ENCODE measurements at places on chromosomes 2 and 18.

DNA sequence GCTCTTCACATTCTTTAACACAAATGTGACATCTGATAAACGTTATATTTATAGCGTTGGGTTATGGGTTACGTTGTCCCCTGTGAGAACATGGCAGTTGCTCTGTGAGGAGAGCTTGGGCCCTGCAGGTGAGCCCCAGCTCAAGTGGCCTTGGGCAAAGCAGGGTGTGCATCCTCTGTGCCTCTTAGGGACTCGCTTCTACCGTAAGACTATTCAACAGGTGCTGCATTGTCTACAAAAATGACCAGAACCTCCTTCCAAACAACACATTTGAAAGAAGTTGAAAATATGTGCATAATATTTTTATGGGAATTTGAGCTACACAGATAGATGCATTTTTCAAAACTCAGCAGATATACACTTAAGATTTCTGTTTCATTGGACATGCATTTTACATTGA lies 16.4 kb upstream of the CHMP1B start:
- no peak for DNase-seq

DNA sequence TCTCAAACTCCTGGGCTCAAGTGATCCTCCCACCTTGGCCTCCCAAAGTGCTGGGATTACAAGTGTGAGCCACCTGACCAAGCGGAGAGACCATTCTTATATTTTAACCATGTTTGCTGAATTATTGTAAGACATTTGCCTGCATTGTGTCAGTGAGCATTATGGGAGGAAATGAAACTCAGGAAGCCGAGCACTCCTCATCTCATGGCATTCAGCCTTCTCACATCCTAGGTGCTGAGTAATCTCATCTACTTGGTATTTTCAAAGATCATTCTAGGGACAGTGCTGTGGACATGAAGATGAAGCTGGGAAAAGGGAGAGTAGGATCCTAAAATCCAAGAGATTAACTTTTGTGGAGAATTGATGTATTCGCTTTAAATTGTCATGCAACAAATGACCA lies 66.1 kb downstream of the NAPG start:
- DNase-seq, result no peak

- DNase-seq, result no peak
Measured at GRCh38 chr2:72846171-72847095, 20.6 kb upstream of the EXOC6B start.

GRCh38 chr18:75757951-75758350 lies 330.4 kb upstream of the SMIM21 start:
- DNase-seq, result no peak

GRCh38 chr2:209988010-209988409 lies 14.4 kb upstream of the RPE start:
- DNase-seq, result no peak

DNA sequence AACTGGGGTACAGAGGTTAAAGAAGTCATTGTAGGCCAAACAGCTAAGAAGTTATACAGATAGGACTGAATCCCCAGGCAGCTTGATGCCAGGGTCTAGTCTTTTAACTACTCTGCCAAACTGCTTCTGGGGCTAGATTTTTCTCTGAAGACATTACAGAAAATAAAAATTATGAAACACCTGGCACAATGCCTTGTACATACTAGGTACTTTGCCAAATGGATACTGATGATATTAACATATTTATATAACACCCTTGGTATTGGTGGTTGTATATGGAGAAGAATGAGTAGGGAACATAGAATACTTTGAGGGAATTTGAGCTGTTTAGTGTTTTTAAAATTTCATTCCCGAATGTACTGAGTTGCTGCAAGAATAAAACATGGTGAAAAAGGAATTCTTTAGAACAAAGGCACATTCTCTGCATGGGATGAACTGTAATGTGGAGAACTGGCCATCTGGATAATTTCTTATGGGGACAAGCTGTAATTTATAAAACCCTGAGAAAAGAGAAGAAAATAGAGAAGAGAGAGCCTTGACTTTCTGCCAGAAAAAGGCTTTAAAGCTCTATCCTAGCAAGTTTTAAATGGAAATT lies 210.9 kb upstream of the TMEM200C start:
- no peak for DNase-seq

- DNase-seq, result no peak
Measured at GRCh38 chr2:133495226-133495625, 73.0 kb downstream of the NCKAP5 start.

DNA sequence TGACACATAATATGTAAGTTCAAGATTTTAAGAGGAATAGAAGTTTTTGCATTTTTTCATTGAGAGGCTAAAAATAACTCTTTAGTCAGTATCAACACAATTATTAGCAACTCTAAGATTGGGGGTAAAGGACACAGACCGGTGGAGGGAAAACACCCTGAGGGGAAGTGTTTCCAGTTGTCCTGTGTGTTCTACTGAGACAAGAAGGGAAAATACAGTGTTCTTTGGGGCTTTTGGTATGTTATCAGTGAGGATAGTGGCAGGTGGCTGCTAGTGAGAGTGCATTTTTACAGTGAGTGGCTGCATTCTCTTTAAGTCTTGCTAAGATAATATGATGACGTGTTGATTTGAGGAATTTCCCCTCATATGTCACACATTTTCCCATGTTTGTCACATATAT lies 507.5 kb downstream of the PARD3B start:
- no peak for DNase-seq

DNA sequence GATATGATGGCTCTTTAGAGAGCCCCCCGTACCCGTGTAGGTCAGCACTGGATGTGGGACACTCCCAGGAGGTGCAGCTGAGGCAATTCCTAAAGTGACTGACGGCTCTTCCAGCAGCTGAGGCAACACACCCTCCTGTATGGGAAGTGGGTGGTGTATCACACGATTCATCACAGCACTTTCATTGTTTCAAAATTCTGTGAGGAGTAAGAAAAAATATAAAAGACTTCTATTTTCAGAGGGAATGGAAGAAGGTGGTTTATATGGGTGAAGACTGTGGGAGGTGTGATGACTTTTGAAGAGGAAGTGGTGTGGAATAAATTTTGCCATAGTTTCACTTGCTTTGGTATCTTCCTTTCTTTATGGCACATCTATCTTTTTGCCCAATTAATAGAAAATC lies 22.3 kb downstream of the QPCT start:
- no peak for DNase-seq

GRCh38 chr2:126894082-126894481 lies 4.6 kb upstream of the TEX51 start:
- DNase-seq, result no peak

DNA sequence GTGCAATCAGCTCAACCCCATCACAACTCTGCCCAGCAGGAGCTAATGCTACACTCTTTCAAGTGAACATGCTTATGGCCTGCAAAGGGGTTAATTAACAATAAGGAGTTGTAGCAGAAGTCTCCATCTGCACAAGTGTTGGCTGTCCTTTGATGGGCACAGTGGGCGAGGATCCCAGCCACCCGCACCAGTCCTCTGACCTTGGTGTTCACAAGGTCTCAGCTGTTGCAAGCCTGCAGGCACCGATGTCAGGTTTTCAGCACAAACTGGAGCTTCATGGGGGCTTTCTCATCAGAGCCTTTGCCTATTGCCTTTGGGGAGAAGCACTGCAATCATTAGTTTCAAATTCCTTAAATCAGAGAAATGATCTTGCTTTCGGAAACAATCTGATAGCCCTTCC lies 60.9 kb upstream of the TMEM178A start:
- DNase-seq, result no peak

- DNase-seq, result no peak
Measured at GRCh38 chr2:224520064-224520463, 65.1 kb downstream of the CUL3 start.

DNA sequence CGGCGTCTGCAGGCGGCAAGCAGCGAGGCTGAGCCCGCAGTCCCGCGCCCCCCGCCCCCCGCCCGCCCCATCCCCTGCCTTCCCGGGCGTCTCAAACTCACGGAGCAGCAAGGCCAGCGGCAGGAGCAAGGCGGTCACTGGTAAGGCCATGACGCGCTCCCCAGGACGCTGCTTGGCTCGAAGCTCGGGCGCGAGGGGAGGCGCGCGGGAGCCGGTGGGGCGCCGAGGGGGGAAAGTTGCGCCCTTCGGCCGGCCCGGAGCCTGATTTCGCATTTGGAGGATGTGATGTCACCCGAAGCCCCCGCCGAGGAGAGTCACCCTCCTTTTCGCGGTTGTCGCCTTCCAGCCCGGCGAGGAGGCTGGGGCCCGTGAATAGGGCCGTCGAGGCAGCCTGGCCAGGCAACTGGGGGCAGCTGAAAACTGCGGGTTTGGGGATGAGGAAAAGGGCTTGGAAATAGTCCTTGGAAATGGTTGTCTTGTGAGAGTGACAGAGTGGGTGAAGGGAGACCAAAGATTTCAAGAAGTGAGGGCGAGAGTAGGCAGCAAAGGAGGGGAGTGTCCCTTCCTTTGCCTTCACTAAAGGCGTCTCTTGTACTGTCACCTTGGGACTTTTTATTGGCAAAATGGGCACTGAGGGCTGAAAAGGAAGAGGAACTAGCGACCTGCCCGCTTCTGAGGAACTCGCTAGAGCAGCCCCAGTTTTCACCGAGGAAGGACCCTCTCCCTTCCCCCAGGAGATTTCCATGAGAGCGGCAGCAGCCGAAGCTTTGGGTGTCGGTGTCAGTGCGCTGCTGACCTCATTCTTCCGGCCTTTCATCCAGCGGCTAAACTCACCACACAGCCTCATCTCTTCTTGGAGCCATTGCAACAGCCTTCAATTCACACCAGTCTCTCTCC lies at the start of gene CD8A:
TSS of gene CD8A (minus strand) at position 238 of the 897 bp plus-strand sequence. CDS start at position 150, 88 bp downstream.
- no peak for DNase-seq

- no peak for DNase-seq
Measured at GRCh38 chr2:47259829-47260228, 104.7 kb upstream of the STPG4 start.

All from activated CD8-positive, alpha-beta memory T cell treated with anti-CD3 and anti-CD28 coated beads for 1 hour (primary cell).